Activated naive CD4-positive, alpha-beta T cell treated with anti-CD3 and anti-CD28 coated beads, Interleukin-2, amount 10 ng/mL, durations not matched to agents 7 days and 5 days (primary cell): ENCODE measurements at places on chromosomes 2 and 18.
A peak's percentile ranks its signal among the peaks of the same experiment; 100 is the strongest.

DNA sequence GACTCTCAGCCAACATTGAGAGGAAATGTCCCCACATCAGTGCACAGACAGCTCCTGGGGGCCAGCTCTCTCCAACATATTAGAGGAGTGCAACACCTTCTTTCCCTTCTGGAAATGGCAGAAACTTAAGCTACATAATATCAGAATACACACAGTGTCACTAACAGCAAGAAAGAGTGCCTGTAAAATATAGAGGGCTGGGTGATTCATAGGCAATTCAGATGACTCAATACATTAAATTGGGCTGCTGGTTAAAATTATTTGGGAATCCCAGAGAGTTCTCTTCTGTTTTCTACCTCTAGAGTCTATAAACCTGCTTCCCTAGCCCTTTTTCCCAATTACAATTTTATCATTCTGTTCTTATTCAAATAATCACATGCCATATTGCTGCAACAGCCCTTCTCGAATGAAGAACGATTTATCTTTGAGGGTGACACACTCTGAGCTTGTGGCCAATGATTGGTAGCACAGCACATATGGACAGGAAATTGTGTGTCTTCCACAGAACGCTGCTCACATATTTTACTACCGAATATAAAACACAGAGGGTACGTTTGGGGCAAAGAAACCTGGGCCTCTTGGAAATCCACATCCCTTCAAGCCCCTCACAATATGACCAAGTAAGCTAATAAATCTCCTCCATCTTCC, 381.2 kb downstream of the MBD2 start:
- no peaks in the 10 kb centered on the region for H3K4me1 ChIP-seq
- H3K27ac ChIP-seq, result no peak overlapping the region
- no peaks in the 10 kb centered on the region for H3K36me3 ChIP-seq
- no peak for DNase-seq
- no peak overlapping the region for H3K4me3 ChIP-seq

GRCh38 chr2:52537588-52537987, 1230.0 kb upstream of the CHAC2 start:
- H3K27me3 ChIP-seq, result no peaks in the 10 kb centered on the region
- H3K4me1 ChIP-seq, result no peaks in the 10 kb centered on the region
- H3K27ac ChIP-seq, result no peak overlapping the region
- H3K4me3 ChIP-seq, result no peak overlapping the region
- H3K36me3 ChIP-seq, result no peaks in the 10 kb centered on the region

- peak; percentile 10 for DNase-seq
- peaks cover 35% of the 10 kb centered on the region for H3K27me3 ChIP-seq
- H3K27ac ChIP-seq, result no peak overlapping the region
- no peaks in the 10 kb centered on the region for H3K36me3 ChIP-seq
- no peak overlapping the region for H3K4me3 ChIP-seq
These were observed 33.6 kb downstream of the MROH2A start for GRCh38 chr2:233811732-233812131.

DNA sequence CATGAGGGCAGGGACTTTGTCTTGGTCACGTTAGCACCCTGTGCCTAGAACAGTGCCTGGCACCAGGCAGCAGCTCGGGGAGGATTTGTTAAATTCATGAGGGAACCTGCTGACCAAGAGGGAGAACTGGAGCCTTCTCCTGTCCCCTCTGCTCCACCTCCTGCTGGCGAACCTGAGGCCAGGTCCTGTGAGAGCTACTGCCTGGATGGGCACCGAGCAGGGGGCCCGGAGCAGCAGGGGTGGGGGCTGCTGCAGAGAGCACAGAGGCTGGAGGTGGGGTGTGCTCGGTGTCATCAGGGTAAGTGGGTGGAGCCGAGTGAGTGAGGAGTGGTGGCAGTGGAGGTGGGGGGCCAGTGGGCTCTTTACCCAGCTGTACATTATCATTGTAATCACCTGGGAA, 52.1 kb upstream of the FAHD2A start:
- peak; percentile 5 for DNase-seq
- H3K4me1 ChIP-seq, result peaks cover 3% of the 10 kb centered on the region
- H3K4me3 ChIP-seq, result no peak overlapping the region
- peaks cover 48% of the 10 kb centered on the region for H3K27me3 ChIP-seq
- no peaks in the 10 kb centered on the region for H3K36me3 ChIP-seq
- H3K27ac ChIP-seq, result no peak overlapping the region

DNA sequence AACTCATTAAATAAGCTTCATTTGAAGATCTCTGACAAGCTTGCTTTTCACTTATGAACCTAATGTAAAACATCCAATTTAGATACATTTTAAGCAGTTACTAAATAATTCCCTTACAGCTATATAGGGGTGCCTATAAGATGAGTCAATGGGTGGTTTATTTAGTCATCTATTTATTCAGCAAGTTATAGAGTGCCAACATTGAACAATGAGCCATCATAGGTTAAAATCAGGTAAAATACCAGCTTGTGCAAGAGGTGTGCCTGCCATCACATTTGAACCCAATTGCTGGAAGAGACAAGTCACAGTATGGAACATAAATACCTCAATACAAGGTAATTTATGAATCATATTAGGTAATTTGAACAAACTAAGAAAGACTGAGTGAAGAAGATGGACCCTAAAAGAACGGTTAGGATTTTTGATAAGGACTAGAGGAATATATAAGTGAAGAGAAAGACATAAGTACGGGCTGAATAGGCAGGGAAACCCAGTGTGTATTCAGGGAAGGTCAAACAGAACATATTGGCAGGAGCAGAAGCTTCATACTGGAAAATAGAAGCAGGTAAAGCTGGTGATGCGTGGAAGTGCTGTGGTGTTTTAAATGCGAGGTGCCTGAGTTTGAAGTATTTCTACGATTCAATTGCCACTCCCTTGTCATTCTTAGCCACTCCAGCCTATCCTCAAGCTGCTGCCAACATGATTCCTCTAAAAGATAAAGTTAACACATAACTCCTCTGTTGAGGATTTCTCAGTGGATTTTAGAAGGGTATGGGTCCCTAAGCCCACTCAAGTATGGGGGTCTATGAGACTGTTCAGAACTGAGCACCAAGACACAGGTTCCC, 18.9 kb upstream of the STAT4 start:
- DNase-seq, result no peak
- no peak overlapping the region for H3K27ac ChIP-seq
- no peak overlapping the region for H3K4me3 ChIP-seq
- H3K36me3 ChIP-seq, result no peaks in the 10 kb centered on the region
- H3K27me3 ChIP-seq, result no peaks in the 10 kb centered on the region
- H3K4me1 ChIP-seq, result peaks cover 28% of the 10 kb centered on the region

DNA sequence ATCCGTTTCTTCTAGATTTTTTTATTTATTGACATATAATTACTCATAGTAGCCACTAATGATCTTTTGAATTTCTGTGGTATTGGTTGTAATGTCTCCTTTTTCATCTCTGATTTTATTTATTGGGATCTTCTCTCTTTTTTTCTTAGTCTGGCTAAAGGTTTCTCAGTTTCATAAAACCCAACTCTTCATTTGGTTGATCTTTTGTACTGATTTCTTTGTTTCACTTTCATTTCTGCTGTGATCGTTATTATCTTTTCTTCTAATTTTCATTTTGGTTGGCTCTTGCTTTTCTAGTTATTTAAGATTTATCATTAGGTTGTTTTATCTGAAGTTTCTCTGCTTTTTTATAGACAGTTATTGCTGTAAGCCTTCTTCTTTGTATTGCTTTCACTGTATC, 463.6 kb upstream of the CRIM1 start:
- no peak for DNase-seq
- no peaks in the 10 kb centered on the region for H3K36me3 ChIP-seq
- H3K4me1 ChIP-seq, result peaks cover 10% of the 10 kb centered on the region

- H3K27ac ChIP-seq, result no peak overlapping the region
- DNase-seq, result no peak
- no peaks in the 10 kb centered on the region for H3K36me3 ChIP-seq
- H3K4me3 ChIP-seq, result no peak overlapping the region
These were observed 28.4 kb upstream of the RHOB start for GRCh38 chr2:20418519-20418918.

- H3K27me3 ChIP-seq, result no peaks in the 10 kb centered on the region
- no peak overlapping the region for H3K4me3 ChIP-seq
- no peak overlapping the region for H3K27ac ChIP-seq
- peak; percentile 54 for DNase-seq
These were observed 629.9 kb downstream of the NRXN1 start for GRCh38 chr2:50401772-50402653.

- no peaks in the 10 kb centered on the region for H3K27me3 ChIP-seq
- DNase-seq, result no peak
- no peak overlapping the region for H3K4me3 ChIP-seq
- no peaks in the 10 kb centered on the region for H3K4me1 ChIP-seq
- H3K27ac ChIP-seq, result no peak overlapping the region
These were observed 160.0 kb downstream of the LRRC30 start for GRCh38 chr18:7390731-7391492.

GRCh38 chr2:69053416-69053965, 40.5 kb downstream of the ANTXR1 start:
- H3K27me3 ChIP-seq, result peaks cover 19% of the 10 kb centered on the region
- H3K4me1 ChIP-seq, result no peaks in the 10 kb centered on the region
- no peak overlapping the region for H3K4me3 ChIP-seq
- DNase-seq, result no peak
- H3K27ac ChIP-seq, result no peak overlapping the region

DNA sequence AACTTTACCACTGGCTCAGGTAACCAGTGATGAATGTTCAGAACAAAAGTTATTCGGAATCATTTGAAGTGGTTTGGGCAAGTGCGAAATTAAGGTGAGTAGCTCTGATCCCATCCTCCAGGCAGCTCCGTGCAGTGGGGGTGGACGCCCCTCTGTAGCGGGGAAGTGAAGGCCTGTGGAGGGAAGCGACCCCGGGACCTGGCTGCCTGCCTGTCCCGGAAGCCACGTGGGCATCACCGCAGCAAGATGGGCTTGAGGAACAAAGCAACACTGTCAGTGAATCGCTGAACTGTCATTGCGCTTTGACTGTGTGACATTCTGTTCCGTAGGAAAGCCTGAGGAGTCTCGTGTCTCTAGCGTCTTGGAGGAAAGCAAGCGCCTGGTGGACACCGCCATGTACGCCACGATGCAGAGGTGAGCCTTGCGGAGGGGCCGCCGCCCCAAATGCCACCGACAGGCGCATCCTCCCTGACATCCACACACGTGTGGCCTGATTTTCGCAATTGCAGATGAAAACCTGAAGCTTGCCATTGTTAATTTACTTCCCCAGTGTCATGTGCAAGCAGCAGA, 9.5 kb downstream of the TPO start:
- H3K36me3 ChIP-seq, result no peaks in the 10 kb centered on the region
- DNase-seq, result no peak
- H3K27me3 ChIP-seq, result peaks cover 5% of the 10 kb centered on the region
- no peak overlapping the region for H3K27ac ChIP-seq

GRCh38 chr2:40189881-40190280, 262.0 kb downstream of the SLC8A1 start:
- H3K27ac ChIP-seq, result no peak overlapping the region
- DNase-seq, result no peak
- H3K4me1 ChIP-seq, result no peaks in the 10 kb centered on the region

GRCh38 chr2:111246620-111247061, 125.9 kb downstream of the BCL2L11 start:
- no peaks in the 10 kb centered on the region for H3K4me1 ChIP-seq
- no peak overlapping the region for H3K4me3 ChIP-seq
- H3K27ac ChIP-seq, result no peak overlapping the region
- no peaks in the 10 kb centered on the region for H3K27me3 ChIP-seq
- H3K36me3 ChIP-seq, result peaks cover 20% of the 10 kb centered on the region

- H3K4me1 ChIP-seq, result peaks cover 11% of the 10 kb centered on the region
- peaks cover 4% of the 10 kb centered on the region for H3K27me3 ChIP-seq
- no peak overlapping the region for H3K4me3 ChIP-seq
- DNase-seq, result no peak
- no peaks in the 10 kb centered on the region for H3K36me3 ChIP-seq
These were observed 112.4 kb upstream of the BZW1 start for GRCh38 chr2:200699310-200699709.

GRCh38 chr2:196239622-196240587, 68.5 kb upstream of the STK17B start:
- DNase-seq, result peak; percentile 92
- H3K27me3 ChIP-seq, result no peaks in the 10 kb centered on the region
- peaks cover 24% of the 10 kb centered on the region for H3K36me3 ChIP-seq
